Neuronal stem cell (in vitro differentiated cells): ENCODE measurements at places on chromosomes 4 and X.
A peak's percentile ranks its signal among the peaks of the same experiment; 100 is the strongest.

DNA sequence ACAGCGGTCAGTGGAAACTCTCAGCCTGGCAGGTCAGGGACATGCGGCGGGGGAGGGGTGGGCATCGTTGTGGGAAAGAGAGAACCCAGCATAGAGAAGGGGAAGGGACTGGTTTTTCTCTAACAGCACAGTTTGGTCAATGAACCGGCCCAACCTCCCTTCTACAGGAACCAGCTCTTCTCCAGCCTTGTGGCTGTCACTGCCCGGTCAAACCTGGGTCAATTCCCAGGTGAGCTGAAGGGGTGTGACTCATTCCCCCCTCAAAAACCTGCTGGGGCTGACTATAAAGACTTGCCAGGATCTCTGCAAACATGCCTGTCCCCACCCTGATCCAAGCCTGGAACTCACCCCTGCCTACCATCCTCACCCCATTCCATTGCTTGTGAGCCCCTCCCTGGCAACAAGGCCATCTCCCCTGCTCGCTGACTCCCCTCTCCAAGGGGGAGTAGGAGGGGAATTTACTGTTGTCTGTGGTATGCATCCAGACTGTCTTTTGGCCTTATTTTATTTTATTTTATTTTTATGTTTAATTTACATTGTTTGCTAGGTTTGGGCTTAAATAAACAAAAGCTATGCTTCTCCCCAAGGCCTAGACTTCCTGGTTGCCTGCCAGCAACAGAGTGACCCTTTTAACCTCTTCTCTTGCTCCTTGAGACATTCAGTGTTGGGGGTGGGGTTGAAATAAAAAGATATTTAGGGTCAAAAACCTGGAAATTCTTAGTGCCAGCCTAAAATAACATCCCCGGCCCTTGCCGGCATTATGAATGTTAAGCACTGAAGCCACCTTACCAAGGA lies 49.6 kb downstream of the TSC22D3 start:
- no peak for DNase-seq

- DNase-seq, result no peak
These were observed 71.4 kb downstream of the GBA3 start for GRCh38 chr4:22764183-22764582.

GRCh38 chr4:89289312-89289711 lies 18.3 kb downstream of the GPRIN3 start:
- no peak for DNase-seq

GRCh38 chr4:176760471-176760870 lies 32.3 kb downstream of the VEGFC start:
- no peak for DNase-seq

DNA sequence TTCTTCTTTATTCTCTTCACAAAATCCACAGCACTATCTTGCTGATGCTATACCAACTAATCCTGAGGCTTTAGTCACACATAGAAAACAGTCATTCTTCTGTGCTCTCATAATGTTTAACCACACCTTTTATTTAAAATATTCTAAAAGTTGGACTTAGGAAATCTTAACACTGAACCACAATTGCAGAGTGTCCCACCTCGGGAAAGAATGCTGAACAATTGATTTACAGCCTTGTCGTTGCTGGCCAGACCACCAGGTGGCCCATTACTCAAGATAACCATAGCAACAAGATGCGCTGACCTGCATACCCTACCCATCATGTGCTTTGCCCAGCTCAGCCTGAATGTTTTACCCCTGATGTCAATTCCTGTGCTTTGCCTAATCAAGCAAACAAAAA lies 100.8 kb downstream of the ARSJ start:
- DNase-seq, result peak; percentile 51

GRCh38 chr4:152778656-152779512 lies 646 bp downstream of the TIGD4 start:
- DNase-seq, result no peak

DNA sequence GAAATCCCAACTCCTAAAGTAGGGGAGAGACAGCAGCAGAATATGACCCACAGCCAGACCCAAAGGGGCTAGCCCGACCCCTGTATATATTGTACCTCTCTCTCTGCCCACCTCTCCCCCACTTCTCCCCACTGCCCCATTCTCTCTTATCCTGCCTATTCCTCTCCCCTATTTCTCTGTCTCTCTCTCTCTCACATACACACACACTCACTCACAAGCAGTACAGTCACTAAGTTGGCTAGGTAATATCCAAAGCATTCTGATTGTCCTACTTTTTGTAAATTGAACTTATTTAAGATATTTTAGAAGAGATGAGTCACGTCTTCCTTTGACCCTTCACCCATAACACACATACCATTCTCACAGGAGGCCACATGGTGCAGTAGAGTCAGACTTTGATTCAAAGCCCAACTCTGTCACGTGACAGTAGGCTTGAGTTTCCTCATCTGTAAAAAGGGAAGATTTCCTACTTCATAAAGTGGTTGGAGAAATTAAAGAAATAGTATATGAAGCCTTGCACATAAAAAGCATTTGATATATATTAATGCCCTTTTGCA lies 29.5 kb downstream of the SRPX2 start:
- DNase-seq, result no peak

DNA sequence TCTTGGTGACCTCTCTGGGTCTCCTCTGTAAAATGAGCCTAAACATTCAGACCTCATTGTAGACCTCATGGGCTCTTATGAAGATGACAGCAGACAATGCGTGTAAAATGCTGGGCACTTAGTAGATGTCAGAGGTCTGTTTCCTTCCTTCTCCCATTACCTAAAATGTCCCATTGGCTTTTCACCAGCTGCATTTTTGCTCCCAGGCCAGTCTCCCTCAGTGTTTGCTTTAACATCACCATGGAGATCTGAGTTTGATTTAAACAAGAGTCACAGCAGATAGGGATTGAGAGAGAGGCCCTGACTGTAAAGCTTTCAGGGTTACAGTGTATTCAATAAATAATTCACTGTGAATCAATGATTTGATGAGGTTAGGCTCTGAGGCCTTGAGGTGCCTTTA lies 24.3 kb downstream of the PSAPL1 start:
- DNase-seq, result no peak

DNA sequence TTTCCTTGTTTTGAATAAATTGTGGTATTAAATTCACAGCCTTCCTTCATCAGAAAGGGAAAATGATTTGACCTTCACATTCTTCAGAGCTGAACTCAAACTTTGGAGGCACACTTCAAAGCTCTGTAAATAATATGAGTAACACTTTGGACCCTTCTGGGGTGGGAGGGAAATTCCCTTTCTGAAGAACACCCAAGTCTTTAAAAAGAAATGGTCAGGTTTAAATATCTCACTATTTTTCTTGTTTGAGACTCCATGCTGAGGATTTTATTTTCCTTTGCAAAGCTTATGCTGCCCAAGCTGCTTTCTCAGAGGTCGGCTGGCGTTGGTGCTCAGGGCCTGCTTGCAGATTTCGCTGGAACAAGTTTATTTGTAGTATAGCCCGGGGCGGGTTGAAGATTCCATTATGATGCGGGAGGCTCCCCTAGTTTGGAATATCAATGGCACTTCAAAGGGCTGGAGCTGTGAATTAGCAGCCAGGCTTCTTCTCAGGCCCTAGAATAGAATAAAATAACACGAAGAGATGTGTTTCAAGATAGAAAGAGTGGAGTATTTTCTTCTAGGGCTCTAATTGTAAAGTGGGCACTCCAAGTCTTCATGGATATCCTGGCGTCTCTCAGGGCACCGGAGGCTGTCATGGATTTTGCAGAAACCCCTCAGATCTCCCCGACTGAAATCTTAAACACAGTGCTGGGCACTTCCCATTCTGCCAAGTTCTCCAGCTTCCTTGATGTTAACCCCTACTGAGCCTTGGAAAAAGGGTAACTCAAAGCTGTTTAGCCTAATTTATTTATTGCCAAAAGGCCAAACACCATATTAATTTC lies 315.6 kb downstream of the GPAT3 start:
- no peak for DNase-seq

DNA sequence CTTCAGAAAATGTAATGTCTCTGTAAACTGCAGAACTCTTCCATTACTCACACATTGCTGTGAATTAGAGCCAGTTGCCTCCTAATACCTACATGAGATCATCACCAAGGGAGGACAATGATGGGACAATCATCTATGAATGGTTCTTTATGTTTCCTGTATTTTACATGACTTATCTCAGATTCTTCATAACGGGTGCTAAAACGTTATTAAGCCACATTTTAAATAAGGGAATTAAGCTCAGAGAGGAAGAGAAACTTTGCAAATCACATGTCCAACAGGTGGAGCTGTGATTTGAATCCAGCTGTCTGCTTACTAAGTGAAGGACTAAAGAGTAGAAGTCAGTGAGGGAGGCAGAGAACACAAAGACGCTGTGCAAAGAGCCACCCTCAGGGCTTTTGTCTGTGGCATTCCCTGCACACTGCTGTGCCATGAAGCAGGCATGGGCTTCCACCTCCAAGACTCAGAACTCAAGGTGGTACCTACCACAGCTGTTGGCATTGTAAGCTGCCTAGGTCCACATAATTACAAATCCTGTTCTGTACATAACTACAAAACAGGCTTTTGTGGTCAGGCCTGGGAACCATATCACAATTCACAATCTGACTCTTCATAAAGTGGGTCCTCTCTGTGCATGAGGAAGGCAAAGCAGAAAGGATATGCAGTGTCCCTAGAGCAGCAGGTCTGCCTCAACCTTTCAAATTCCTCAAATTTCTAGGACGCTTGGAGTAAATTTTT lies 12.8 kb downstream of the TBC1D9 start:
- DNase-seq, result peak; percentile 18

- no peak for DNase-seq
These were observed 630.1 kb upstream of the EPHA5 start for GRCh38 chr4:66300336-66300934.

DNA sequence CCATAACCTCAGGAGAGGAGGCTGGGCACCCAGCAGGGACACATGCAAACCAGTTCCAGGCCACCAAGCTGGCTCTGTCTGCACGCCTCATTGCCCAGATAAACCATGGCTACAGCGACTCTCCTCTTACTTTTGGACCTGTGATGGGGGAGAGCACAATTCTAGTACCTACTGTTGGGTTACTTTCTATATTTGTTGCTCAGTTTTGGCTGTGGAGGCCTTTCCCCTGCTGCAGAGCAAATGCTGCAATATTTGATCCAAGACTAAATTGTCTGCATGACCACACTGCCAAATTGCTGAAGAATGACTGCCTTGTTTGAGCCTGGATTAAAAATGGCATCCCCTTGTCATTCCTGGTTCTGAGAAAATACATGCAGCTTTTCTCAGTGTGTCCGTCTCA lies 253.5 kb downstream of the ARHGAP10 start:
- no peak for DNase-seq

GRCh38 chr4:14582677-14583076 lies 419.6 kb upstream of the CPEB2 start:
- DNase-seq, result no peak

- peak; percentile 47 for DNase-seq
These were observed at the start of gene SPON2 for GRCh38 chr4:1172228-1172851. Gene SPON2, minus strand, starts transcription at chr4:1172583.

DNA sequence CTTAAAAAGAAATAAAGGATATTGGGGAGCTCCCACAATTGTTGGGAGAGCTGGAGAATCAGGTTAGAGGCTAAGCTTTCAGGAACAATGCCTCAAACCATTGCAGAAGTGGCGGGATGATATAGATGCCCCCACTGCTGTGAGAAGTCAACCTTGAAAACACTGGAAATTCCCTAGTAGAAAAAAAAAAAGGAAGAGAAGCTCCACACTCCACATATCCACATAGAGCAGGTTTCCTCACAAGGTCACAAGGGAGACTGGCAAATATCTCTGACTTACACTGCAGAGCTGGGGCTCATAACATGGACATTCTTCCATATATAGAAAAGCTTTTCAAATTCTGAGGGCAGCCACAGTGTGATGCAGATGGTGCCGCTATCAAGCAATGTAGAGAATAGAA lies 22.7 kb upstream of the OGT start:
- DNase-seq, result no peak

DNA sequence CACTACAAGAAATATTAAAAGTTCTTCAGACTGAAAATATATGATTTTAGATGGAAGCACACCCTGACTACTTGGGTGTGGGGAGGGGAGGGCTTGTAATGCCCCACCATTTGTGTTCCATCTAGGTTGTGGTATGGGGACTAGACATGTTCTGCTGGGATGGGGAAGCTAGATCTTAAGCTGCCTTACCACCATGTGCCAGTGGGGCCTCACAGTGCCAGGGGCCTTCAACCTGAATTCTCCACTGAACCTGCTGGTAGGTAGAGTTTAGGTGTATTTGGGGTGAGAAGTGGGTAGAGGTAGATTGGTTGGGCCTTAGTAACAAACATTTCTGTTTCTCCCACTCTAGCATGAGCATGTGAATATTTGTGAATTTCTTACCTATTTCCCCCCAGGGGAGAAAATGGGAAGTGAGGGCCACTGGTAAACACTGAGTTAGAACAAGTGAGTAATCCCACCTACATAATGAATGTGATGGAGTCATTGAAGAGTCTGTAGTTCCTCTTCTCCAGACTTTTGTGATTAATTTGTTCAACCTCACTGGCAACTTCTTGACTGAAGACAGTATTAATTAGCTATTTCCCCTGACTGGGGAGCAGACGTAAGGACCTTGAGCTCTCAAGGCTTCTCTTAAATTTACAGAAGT lies 44.0 kb downstream of the BRCC3 start:
- no peak for DNase-seq

DNA sequence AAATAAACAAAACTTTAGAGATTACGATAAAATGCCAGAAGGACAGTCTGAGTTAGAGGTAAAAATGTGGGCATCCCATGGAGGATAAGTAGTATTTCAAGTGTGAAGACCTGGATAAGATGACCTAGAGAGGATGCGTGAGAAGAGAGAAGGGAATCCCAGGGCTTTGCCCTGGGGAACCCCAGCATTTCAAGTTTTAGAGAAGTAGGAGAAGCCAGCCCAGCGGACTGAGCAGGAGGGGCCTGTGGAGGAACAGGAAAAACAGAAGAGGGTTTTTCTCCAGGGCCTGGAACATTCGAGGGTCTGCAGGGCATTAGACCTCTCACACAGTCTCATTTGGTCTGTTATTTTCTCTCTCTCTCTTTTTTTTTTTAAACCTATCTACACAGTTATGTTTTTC lies 2.9 kb upstream of the CFP start:
- no peak for DNase-seq

- no peak for DNase-seq
These were observed 9.9 kb downstream of the CTSO start for GRCh38 chr4:155943605-155944291.

- peak; percentile 17 for DNase-seq
These were observed 930 bp downstream of the ZNF718 start for GRCh38 chr4:125091-125771.

- DNase-seq, result no peak
These were observed 219.9 kb downstream of the EVC2 start for GRCh38 chr4:5488413-5488812.

DNA sequence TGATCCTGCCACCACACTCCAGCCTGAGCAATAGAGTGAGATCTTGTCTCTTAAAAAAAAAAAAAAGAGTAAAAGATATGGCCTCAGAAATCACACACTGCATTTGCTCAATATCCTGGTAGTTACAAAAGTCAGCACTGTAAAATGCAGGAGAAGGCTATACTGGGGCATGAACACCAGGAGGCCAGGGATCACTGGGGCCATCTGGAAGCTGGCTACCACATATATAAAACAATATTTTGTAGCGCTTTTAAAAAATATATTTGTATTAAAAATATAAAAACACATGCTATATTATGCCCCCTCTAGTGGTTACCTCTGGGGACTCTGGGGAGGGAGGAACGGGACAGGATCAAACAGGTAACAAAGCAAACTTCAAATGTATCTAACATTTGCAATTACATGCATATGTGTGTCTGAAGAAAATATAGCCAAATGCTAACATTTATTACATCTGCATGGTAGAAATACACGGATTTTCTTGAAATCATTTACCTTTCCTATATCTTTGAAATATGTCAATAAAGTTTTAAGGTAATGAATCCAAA lies 4.0 kb downstream of the C4orf46 start:
- DNase-seq, result no peak

GRCh38 chr4:37602454-37603069 lies 83.6 kb downstream of the RELL1 start:
- no peak for DNase-seq
